Naive thymus-derived CD4-positive, alpha-beta T cell (primary cell): ENCODE measurements at places on chromosomes 16 and 17. TPM values are rescaled to one million over a fixed set of nuclear protein-coding genes. Genes with fewer than 3 reads are reported as not detected.

The TEKT1 gene
- total RNA-seq = not detected in 2 replicates

The KRTAP1-1 gene
- not detected for total RNA-seq

The TBC1D24 gene
- total RNA-seq = 13.5 TPM

The PRAC2 gene
- not detected in 2 replicates for total RNA-seq

The KRT28 gene
- not detected for total RNA-seq
